ENCODE measurements at places on chromosomes 11 and 22. TPM values are rescaled to one million over a fixed set of nuclear protein-coding genes. Genes with fewer than 3 reads are reported as not detected.

FOLR3 gene
- total RNA-seq: not detected

SEC14L2 gene
- 5.8 TPM for total RNA-seq

CTTN gene
- 364 TPM for total RNA-seq

ACTN3 gene
- total RNA-seq: not detected

MUC2 gene
- total RNA-seq: not detected

SERPING1 gene
- total RNA-seq: 77.0 TPM

MIAT gene
- 0.72 TPM for total RNA-seq

KCNQ1 gene
- total RNA-seq: not detected

CASP5 gene
- total RNA-seq: not detected

ROM1 gene
- total RNA-seq: 4.6 TPM

PTPN5 gene
- total RNA-seq: not detected

PTPRJ gene
- total RNA-seq: 6.6 TPM

NCR3LG1 gene
- 4.6 TPM for total RNA-seq

IGF2 gene
- 3.3 TPM for total RNA-seq

MAJIN gene
- not detected for total RNA-seq

SMTNL1 gene
- not detected for total RNA-seq

SLC22A9 gene
- total RNA-seq: not detected

CSRP3 gene
- 0.27 TPM for total RNA-seq

OR8G5 gene
- total RNA-seq: not detected

DTX4 gene
- 0.57 TPM for total RNA-seq

ABCC8 gene
- not detected for total RNA-seq

HBE1 gene
- total RNA-seq: not detected

SPI1 gene
- not detected for total RNA-seq

TSPAN18 gene
- total RNA-seq: 0.49 TPM

HBB gene
- not detected for total RNA-seq

SLC15A3 gene
- 18.2 TPM for total RNA-seq

SLC22A12 gene
- not detected for total RNA-seq

PATE2 gene
- 0.18 TPM for total RNA-seq

SYT13 gene
- not detected for total RNA-seq

CREB3L1 gene
- 37.5 TPM for total RNA-seq

OR52I2 gene
- total RNA-seq: not detected
